ENCODE measurements at places on chromosomes 2 and 18.

DNA sequence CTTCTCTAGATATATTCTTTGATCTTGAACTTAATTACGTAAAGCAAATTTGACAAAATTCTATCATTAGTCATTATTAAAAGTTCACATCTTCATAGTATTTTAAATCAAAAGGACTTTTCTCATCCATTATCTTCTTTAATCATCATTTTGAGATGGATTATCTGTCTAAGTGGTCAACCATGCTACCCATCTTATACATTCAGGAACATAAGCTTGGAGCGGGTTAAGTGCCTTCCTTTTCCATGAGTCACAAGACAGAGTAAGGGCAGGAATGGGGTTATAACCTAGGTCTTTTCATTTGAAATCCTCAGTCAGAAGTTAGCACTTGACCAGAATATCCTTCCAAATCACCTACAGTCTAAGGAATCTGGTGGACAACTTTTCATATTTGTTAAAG lies 297.1 kb downstream of the TCF4 start:
- DNase-seq: no peak

DNA sequence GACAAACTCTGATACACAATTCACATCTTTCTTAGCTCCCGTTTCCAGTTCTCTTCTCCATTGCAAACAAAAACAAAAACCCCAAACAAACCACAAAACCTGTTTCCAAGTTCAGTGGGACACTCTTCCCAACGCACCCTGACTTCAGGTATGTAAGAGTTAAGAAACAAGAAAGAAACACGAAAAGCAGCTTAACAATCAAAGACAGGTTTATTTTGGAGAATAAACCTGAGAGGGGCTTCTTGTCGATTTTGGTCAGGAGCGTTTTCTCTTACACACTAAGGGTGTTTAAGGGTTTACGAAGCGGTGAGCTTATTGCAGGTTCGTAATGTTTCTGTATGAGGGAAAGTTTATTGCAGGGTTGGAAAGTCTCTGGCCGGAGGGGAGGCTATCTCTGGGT lies 905 bp upstream of the ATG16L1 start:
- no peak for DNase-seq

DNA sequence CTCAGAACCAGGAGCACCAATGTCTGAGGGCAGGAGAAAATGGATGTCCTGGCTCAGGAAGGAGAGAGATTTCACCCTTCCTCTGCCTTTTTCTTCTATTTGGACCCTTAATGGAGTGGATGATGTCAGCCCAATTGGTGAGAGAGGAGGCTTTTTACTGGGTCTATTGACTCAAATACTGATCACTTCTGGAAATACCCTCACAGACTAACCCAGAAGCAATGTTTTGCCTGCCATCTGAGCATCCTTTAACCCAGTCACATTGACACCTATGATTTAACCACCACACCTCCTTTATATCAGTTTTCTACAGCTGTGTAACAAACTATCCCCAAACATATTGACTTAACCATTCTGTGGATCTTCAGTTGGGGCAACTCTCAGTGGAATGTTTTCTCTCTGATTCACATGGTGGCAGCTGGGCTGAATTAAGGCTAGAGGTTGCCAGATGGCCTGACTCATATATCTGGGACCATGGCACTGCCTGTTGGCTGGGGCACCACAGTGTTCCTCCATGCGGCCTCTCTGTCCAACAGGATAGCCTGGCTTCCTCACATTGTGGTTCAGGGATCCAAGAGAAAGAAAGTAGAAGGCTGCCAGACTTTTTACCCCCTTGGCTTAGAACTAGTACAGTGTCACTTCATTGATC lies 18.2 kb upstream of the MBOAT2 start:
- DNase-seq: no peak

DNA sequence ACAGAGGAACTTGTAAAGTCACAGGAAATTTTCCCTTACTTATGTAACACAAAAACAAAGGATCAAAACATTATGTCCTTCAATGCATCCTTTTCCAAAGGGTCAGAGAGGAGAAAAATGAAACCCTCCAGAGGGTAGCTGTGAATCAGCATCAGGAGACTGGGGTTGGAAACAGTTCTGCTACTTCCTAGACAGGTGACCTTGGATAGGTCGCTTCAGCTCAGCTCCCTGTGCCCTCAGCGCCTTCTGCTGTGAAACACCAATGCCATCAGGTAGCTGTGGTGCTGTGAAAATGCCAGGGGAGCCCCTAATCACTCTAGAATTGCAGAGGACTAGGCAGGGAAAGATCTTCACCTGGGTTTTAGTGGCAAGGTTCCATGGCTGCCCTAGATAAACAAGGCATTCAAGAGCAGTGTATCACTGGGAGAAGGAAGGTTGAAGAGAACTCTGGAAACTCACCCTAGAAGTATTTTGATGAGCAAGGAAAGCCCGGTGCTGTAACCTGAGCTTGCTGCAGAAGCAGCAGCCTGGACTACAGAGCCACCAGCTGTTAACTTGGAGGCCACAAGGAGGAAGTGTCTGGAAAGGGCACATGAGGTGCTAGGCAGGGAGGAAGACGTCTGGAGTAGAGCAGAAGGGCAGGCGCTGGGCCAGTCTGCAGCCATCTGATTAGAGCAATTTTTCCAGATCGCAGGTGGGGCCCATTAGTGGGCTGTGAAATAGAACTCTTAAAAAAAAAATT lies 100.7 kb upstream of the MCFD2 start:
- DNase-seq: no peak

- no peak for DNase-seq
These were observed 50.7 kb downstream of the BCL2L11 start for GRCh38 chr2:111171337-111171930.

GRCh38 chr2:3779496-3780049 lies 76.2 kb downstream of the DCDC2C start:
- no peak for DNase-seq

DNA sequence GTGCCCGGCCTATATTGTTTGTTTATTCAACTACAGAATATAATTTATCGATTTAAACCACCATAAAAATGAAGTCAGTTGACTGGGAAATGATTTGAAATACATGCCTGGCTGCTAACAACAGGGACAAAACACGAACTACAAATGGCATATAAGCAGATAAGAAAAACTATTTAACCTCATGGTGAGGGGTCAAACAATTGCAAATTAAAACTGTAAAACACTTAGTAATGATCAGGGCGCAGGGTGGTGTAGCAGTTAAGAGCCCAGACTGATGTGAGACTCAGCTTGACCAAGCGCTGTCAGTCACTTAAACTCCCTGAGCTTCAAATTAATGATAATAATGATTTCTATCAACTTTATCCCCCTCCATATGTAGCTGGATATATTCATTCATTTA lies 6.7 kb downstream of the MTHFD2 start:
- DNase-seq: no peak

- no peak for DNase-seq
These were observed 165.1 kb downstream of the TMEM163 start for GRCh38 chr2:134553657-134554056.

GRCh38 chr2:42098571-42099437 lies 51.0 kb downstream of the PKDCC start:
- DNase-seq: no peak

DNA sequence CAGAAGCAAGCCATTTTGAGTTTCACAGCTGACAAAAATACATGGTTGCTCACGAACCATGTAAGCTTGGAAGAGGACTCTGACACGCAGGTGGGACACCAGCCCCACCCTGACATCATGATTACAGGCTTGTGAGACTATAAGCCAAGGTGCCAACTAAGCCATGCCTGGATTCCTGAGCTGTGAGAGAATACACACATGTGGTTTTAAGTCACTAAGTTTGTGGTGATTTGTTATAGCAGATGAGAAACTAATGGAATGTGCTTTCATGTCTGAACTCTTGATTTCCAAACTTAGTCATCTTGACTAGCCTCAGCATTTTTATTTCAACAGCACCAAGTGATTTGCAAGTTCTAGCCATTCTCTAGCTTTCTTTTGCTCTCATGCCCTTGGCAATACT lies 676.1 kb upstream of the CELF4 start:
- no peak for DNase-seq

- DNase-seq: no peak
These were observed 29.7 kb downstream of the INO80D start for GRCh38 chr2:206056286-206056685.

GRCh38 chr2:188495969-188496431 lies 204.3 kb downstream of the GULP1 start:
- DNase-seq: no peak

DNA sequence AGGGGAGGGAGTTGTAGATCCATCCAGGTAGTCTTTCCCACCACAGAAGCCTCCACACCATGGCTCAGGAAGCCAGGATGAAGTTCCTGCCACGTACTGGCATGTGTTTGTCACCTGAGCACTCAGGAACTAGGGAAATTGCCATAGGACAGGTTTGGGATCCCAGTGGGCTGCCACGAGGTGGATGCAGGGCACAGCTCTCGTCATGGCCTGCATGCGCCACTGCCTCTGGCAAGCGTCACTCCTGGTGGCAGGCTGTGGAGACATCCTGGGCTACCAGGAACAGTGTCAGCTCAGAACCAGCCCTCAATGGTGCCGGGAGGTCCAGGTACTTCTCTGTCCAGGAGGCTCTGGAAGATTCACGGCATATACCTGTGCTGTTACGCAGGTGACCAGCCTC lies 3.8 kb downstream of the ARHGEF4 start:
- DNase-seq: no peak

DNA sequence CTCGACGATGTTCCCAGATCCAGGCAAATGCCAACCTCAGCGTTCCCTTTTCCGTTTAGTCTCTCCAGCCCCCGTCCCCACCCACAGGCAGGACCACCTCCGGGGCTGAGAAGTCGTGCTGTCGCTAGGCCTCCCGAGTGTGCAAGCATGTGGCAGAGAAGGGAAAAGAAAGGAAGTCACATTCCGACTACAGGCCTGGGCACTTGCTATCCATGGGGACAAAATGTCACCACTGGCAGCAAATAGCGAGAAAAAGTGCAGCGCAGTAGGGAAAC lies 420 bp downstream of the PIGN start:
- DNase-seq: no peak

DNA sequence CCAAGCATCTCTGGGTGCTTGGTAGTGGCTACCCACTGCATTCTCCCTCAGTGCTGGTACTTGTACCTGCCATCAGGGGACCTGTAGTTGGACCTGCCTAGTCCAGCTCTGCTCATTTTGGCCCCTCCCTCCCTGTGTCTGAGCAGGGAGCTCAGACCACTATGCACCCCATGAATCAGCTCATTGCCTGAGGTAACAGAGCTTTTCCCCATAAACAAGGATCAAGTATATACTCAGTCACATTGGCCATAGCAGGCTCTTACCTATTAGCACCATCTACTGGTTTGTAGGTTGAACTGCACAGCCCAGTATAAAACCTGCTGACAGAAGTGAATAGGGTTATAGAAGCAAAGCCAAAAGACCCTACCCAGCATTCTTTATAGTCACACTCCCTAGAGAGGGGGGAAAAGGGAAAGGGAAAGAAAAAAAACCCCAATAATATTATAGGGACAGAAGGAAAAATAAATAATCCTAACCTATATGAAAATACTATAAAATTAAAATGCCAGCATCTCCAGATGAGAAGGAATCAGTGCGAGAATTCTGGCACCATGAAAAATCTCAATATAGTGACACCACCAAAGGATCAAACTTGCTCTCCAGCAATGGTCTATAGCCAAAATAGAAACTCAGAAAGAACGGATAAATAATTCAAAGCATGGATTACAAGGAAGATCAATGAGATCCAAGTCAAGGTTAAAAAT lies 6.9 kb upstream of the FLACC1 start:
- no peak for DNase-seq

DNA sequence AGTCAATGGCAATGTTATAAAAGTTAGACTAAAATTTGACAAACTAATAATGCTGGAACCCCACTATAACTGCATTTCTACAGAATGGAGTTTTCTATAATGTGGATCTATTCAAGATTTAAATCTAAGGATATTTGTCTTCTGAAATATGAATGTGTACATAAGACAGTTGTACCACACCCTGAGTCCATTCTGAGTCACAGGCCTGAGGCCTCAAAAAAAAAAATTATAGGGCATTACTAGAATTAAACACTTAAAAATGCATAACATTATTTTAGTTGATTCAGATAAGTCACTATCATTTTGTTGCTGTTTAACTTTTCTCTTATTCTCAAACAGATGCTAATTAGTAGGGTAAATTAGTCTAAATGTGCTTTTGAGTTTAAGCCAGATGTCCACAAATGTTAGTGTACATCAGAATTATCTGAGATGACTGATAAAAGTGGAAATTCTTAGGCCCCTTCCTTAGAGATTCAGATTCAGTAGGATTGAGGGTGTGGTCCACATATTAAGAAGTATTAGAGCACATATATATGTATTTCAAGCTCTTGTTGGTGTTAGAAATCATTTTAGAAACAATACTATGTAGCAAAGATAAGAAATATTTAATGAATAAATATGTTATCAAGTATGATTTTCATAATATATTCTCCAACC lies 42.4 kb upstream of the COL5A2 start:
- DNase-seq: no peak

DNA sequence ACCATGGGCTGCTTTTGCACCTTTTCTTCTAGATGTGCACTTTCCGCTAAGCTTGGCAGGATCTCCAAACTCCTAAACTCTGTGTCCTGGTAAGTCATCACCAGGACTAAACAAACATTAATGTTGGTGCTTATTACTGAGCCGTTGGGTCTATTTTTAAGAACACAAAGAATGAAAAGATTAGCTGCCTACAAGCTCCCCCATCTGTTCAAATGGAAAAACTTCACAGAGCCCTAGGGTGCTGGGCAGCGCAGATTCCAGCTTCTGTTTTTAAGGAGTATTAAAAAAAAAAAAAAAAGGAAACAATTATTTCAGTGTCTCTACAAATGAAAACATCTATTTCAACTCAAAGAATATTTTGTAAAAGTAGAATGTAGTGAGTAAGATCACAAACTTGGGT lies 97.8 kb upstream of the AQP4 start:
- no peak for DNase-seq

DNA sequence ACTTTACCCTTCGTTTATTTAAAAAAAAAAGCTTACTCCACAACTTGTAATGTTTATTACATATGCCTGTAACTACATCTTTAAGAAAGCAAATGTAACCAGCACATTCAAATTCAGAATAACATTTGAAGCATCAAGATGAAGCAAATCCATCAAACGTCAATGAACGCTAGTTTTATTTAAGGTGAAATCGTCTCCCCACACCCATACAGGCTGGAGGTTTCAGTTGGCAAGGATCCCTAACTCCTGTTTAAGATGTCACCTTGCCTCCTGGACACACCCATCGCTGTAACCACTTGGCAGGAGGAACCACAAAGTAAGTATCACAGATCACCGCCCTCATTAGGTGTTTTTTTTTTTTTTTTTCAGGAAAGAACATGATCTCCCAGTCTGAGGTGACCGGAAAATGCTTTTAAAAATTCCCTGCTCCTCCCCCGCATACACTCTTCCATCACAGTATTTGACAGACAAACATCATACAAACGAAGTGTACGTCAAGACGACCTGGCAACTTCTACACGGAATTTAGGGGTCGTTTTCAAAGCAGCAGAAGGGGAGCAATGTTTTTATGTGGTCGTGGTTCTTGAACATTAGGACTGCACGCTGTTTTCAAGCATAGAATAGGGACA lies 19.7 kb upstream of the STPG4 start:
- DNase-seq: no peak

- DNase-seq: no peak
These were observed 453.1 kb downstream of the ADCYAP1 start for GRCh38 chr18:1357724-1358123.
